ENCODE measurements at places on chromosomes 7 and 10.

GRCh38 chr7:157854066-157854891, 517.5 kb downstream of the DNAJB6 start:
- no peak for DNase-seq

- no peak for DNase-seq
Measured at GRCh38 chr10:128180843-128181242, 54.6 kb upstream of the MKI67 start.

DNA sequence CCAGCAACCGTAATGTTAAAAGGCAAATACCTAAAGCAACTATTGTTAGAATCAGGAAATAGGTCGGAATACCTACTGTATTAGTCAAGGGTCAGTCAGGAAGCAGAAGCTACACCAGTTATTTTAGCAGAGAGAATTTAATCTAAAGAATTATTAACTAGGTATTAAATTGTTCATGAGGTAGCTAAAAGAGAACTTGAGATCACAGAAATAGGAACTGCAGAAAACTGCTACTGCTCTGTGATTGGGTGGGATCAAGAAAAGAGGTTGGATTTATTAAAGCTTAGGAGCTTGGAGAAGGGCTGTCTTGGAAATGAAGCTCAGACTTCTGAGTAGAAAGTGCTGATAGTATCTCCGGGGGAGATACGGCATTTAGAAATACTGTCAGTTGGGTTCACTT, 20.0 kb upstream of the ZNF438 start:
- DNase-seq = no peak

DNA sequence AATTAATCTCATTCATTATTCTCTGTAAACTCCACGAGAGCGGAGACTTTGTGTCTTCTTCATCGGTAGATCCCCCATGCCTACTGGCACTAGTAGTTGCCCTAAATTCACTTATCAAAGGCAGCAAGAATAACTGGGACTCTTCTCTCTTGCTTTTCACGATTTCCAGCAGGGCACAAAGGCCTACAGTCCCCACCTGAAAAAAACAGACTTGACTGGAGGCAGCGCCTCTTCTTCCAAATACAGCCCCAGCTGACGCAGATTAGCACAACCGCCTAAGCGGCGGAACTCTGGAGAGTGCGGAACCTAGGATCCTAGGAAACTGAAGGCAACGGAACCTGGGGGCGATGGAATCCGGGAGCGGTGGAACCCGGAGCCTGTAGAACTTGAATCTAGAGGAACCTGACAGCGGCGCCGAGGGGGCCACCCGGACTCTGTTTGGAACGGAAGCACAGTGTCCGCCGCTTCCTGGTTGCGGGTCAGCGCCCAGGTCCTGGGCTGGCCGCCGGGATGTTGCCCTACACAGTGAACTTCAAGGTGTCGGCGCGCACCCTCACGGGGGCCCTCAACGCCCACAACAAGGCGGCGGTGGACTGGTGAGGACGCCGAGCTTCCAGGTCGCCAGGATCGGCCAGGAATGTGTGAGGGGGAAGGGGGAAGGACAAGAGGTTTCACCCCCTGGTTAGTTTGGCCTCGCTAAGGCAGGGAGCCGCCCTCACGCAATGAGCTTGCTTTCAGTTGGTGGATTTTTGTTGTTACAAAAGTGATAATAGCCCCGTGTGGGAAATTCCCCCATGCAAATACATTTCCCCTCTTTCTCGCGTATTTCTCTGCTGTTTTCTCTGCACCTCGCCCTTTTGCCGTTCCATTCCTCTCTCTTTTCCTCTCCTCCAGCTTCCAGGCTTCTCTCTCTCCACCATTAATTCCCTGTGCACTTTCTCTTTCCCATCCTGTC, at the start of gene WDR11:
TSS of gene WDR11 (plus strand) at position 452 of the 955 bp plus-strand sequence. CDS start at position 511, 59 bp downstream.
- DNase-seq = peak; percentile 49

DNA sequence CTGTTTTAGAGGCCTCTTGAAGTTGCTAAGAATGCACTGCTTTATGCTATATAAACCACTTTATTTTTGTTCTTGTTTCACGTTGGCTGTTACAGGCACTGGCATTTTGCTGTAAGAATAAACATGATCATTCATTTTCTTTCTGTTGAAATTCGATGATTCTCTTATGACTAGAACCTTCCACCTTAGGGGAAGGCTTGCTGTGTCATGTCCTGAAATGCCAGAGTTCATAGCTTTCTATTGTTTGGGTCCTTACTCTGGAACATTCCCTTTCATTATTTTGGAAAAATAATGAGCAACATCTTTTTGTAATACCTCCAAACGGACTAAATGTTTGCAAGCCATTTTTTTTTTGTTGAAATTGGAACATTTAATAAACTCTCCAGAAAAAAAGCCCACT, 495.1 kb upstream of the POT1 start:
- DNase-seq = no peak

- DNase-seq = peak; percentile 67
Measured at GRCh38 chr7:18356191-18356645, 139.3 kb upstream of the HDAC9 start.

- no peak for DNase-seq
Measured at GRCh38 chr10:26550774-26551526, 112.8 kb downstream of the APBB1IP start.

- DNase-seq = no peak
Measured at GRCh38 chr7:107882766-107883165, 8.2 kb upstream of the DLD start.

GRCh38 chr7:43876241-43876640, 6.9 kb upstream of the MRPS24 start:
- no peak for DNase-seq

DNA sequence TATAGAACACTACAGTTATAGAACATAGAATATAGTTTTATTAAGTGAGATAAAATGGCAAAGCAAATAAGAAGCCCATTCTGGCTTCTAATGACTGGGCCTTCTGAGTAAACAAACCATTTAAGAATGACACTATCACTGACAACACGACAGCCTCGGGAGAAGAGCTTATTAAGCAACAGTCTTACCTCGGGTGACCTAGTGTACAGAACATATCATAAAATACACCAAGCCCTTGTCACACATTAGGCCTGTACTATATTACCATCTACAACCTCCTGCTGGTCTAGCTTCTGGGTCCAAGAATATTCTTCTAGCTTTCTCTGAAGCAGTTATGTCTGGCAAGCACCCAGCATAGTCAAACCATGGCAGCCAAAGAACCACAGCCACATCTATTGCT, 32.0 kb downstream of the CCDC186 start:
- no peak for DNase-seq

DNA sequence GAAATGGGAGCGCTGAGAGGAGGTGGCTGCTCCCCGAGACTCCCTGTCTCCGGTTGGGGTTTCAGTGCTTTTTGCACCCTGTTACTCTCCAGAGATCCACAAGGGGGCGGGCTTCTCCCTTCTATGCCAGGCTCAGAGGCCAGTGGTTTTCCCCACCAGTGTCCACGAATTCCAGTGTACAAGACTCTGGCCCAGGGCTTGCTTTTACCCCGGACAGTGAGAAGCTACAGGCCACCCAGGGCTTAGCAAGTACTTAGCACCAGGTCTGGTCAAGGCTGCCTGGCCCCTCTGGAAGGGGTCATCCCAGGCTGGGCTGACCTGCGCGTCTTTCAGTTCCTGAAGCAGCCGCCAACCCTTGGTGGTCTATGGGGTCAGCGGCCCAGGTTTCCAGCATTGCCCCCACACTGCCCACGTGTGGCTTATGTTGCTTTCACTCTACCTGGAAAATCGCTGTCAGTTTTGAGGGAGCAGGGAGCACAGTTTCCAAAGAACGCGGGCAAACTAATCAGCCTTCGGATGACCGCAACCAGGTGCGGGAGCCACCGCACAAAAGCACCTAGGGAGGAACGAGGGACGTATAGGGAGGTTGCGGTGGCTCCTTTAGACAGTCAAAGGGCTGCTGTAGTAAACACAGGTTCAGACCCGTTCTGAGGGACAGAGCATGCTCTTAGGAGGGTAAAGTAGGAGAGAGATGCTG, 6.8 kb downstream of the CYP26A1 start:
- peak; percentile 43 for DNase-seq
